ENCODE measurements at places on chromosomes 4 and X. TPM values are rescaled to one million over a fixed set of nuclear protein-coding genes. Genes with fewer than 3 reads are reported as not detected.

GRCh38 chr4:126647756-126648397 is 984.9 kb upstream of the INTU start:
- DNase-seq = no peak

- no peak for DNase-seq
Observed at GRCh38 chr4:74919783-74920182, 13.1 kb upstream of the PARM1 start.

GRCh38 chr4:15373363-15373762 is 54.5 kb upstream of the C1QTNF7 start:
- no peak for DNase-seq

DNA sequence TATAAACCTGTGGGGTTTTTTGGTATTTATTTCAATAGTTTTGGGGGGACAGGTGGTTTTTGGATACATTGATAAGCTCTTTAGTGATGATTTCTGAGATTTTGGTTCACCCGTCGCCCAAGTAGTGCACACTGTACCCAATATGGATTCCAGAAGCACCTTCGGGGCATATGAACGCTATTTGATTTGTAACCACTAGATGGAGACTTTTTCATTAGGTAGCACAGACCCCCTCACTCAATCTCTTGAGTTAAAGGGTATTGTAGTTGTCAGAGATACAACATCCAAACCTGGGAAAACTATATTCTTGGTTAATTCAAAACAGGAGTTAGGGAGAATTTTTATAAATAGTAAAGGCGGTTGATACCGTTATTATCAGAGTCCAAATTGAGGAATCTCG is 79.8 kb downstream of the SPANXN3 start:
- no peak for DNase-seq

GRCh38 chr4:77861495-77861894 is 1.1 kb upstream of the MRPL1 start:
- DNase-seq = peak; percentile 15

DNA sequence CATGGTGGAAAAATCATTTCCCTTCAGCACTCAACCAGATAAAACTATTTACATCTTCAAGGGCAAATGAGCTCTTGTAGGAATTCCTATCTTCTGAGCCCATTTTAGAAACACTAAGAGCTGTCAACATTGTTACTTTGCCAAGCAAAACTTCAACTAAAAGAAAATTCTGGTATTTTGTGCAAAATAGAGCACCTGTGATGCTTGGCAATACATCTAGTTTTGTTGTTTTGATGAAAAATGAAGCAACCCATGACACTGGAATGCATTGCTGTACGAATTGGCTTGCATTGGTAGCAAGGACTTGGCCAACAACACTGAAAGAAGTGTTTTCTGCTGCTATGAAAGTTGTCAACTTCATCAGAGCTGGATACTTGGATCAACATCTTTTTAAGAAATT is 194.4 kb downstream of the COX18 start:
- no peak for DNase-seq

GRCh38 chr4:100060765-100061416 is 110.8 kb upstream of the H2AZ1 start:
- DNase-seq = no peak

The KLHL4 gene
- 6.1 TPM for polyA plus RNA-seq

The LPAR4 gene
- polyA plus RNA-seq = 19.6 TPM

The TSPAN7 gene
- polyA plus RNA-seq = 56.7 TPM

The PPARGC1A gene
- 24.5 TPM for polyA plus RNA-seq
